Kidney glomerular epithelial cell (primary cell): ENCODE measurements at places on chromosomes 6 and 20.

DNA sequence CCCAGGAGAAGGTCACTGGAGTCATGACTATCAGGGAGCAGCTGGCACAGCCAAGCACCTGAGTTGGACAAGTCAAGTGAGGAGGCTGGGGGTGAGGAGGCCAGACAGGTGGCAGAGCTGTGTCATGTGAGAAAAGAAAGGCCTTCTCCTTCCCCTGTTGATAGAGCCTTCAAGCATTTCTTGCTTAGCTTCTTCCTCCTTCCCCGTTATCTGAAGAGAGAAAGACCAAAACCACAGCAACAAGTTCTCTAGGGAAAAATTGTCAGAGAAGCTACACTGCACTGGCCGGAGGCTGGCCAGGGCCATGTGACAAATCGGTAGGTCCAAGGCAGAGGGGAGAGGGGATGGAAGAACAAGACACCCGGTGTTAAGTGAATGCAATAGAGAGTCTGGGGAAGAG lies 202.1 kb upstream of the PRDM1 start:
- no peak for DNase-seq

GRCh38 chr6:137148306-137149034 lies 25.0 kb downstream of the IL22RA2 start:
- no peak for DNase-seq

GRCh38 chr6:81340946-81341345 lies 411.5 kb downstream of the TENT5A start:
- DNase-seq = no peak

DNA sequence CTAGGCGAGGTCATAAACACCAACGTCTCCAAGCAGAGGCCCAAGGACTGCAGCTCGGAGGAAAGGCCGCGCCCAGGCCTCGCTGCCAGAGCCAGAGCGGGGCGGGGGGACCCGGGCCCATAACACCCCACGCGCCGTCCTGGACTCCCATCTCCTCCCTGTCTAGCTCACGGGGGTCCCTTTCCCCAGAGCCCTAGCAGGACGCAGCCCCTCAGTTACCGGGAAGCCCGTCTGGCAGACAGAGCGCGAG lies 44.9 kb downstream of the MDFI start:
- DNase-seq = no peak

DNA sequence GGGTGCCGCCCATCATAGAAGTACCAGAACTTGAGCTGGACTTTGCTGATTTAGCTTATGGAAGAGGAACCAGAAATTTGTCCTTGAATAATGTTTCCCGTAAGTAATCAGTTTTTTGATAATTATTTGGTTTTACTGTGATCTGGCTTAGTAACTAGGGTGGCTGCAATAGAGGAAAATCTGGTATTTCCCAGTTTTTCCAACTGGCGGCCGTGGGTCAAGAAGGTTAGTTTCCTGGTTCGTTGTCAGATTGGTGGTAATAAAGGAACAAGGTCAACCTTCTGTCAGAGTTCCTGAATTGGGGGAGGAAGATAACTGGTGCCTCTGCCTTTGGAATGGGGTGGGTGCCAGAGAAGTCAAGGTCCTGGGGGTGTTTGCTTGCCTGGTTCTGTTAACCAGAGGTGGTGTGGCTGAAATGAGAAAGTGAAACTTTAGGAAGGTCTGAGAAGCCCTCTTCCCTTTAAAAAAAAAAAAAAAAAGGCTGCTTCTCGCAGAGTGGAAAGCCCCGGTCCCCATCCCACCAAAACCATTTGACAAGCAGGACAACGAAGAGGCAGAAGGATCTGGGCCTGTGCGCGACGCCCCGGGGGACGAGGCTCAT lies at the start of gene CALHM6:
Gene CALHM6 (plus strand): TSS at position 45 of the 601 bp plus-strand sequence. CDS start 555 bp downstream, at position 600.
- DNase-seq = no peak

DNA sequence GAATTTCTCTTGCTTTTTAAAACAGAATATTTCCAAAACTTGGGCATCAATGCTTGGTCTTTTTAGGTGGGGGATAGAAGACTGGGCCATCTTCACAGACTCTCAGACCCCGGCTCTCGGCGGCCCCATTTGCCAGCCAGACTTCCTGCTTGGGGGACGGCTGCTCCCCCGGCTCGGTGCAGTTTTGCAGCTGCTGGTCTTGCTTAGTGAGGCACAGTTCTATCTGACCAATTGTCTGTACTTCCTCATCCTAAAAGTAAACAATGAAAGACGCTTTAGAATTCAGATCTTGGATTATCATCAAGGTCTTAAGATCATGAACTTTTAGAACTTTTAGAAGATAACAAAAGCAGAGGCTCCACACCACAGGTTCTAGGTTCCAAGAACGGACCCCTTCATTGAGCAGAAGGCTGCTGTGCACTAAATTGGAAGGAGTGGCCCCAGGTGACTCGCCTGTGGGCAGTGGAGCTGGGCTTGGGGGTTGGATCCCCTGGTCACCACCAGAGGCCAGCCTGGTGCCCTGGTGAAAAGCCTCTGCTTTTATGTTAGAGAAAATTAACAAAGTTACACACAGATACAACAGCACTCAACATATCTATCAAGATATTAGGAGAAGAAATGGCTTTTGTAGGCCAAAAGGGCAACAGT lies 26.7 kb downstream of the RNASET2 start:
- peak; percentile 12 for DNase-seq

DNA sequence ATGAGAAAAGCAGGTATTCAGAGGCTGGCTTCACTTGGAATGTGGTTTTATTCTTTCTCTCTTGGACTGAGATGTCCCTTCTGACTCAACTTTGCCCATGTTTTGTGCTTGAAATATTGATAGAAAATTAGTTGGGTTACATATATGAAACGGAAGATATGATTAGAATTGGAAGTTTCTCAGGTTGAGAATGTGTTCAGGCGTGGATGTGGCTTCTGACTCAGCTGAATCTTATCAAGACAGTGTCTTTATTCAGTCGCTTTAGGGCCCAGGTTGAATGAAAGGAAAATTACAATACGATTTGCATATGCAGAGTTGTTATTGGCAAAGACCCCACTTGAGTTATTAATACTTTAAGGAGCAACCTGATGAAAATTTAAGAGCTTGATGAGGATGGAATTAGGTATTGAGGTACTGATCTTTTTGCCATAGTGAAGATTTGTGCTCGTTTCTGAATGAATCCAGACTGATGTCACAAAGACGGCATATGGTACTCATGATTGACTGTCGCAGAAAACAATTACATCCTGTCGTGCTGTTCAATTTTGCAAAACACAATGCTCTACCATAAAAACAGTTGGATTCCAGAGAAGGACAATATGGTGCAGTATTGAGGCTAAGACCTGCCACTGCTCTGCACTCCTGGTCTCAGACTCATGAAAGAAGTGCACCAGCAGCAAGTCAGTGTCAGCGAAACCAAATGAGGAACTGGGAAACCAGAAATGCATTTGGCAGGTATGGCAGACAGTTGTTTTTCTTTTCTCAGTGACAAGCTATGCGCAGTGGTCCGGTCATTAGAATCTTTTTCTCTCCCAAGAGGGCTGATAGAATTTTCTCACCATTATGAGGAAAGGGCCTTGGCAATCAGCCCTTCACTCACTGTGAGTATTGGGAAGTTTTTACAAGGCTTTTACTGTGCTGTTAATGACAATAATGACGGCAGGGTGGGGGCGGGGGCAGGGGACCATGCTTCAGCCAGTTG lies 158.3 kb downstream of the DOK5 start:
- no peak for DNase-seq

DNA sequence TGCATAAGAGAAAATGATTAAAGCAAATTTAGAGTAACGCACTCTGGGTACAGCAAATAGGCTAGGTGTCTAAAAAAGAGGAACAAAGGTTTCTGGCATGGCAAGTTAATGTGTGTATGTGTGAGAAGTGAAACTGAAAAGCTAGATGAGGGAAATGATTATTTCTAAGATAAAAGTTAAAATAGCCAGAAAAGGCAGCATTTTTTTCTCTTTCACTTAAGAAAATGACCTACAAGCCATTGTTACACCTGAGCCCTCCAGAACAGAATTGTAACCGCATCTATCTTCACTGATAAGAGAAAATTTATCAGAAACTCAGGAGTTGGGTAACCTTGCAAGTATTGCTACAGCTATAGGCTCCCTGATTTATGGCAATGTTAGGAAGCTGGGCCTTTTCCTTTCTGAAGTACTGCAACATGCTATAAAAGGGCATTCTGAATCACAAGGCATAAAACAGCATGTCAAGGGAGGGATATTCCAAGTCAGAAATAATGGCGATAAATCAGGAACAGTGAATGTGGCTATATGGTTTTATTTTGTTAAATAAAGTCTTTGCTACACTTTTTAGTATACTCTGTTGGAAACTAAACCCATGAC lies 395.3 kb downstream of the TBC1D32 start:
- no peak for DNase-seq

GRCh38 chr20:58754584-58754983 lies 62.0 kb downstream of the NPEPL1 start:
- no peak for DNase-seq

- DNase-seq = no peak
Observed at GRCh38 chr6:29919506-29920445, 22.6 kb upstream of the HLA-A start.

DNA sequence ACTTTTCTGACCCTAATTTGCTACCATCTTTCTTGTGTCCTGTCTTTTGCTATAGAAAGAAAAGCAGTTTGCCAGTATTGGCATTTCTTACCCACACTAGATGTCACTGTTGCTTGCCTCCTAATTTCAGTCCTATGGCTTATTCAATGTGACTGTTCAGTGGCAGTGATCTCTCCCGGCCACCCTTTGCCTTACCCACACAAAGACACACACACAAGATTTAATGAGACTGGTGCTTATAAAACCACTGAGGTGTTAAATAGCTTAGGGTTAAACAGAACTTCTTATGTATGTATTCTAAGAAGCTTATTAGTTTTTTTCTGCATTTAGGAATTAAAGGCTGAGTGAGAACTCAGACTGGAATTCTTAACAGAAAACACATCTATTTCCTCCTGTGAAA lies 233.6 kb upstream of the ASCC3 start:
- DNase-seq = peak; percentile 53

DNA sequence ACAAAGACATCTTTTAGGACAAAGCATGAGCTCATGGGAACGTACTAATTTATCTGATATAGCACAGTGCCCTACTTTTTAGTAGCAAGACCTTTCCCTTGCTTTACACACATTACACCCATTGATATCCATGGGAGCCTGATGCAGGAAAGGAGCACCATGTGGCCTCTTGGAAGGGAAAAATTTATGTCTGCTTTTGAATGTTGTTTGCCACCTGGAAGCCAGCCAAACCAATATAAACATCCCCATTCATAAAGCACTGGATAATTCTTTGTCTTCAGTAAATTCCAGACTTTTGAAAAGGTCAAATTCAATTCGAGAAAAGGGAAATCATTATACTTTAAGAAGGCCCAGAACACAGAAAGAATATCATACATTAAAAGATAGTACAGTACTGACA lies 152.3 kb upstream of the BEND6 start:
- no peak for DNase-seq

DNA sequence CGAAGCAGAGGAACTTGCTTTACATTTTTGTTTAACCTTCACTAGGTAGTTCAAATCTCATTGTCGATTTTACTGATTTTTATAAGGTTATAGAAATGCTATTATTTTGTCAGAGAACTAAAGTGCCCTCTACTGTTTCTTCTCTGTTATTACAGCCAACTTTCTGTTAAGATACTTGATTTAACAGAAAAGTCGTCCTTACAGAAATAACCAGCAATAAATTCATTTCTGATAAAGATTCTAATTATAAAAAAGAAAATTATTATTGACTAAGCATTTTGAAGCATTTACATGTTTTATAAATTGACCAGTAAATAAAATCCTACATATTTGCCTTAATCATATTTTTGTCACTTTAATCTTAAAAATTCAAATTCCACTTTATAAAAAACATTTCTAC lies 60.8 kb downstream of the OGFRL1 start:
- peak; percentile 32 for DNase-seq

GRCh38 chr6:108193131-108193530 lies 27.3 kb downstream of the NR2E1 start:
- DNase-seq = no peak

DNA sequence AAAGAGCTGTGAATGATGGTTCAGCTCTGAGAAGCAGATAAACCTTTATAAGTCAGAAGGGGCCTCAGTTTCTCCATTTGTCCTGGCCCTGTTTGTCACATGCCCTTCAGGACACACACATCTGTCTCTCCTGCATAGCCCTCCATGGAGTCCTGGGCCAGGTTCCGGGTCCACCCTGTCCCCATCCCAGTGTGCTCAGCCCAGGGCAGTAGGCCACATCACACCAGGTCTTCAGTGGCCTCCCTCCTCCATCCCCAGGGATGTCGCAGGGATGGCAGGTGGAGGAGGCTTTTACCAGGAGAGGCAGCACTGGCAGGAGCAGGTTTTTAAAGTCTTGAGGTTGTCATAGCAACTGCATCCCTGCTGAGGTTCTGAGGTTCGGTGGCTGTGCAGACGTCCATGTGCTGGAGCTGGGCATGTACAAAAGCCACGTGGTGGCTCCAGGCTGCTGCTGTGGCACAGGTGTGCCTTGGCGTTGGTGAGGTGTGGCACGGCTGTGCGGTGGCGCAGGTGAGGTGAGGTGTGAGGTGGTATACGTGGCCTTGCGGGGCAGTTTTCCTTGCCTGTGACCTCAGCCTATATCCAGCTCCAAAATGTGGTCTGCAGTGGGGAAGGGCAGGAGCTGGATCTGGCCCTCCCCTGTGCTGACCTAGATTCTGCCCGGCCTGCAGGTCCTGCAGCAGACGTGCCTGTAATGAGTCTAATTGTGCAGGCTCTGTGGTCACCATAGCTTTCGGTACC lies 8.0 kb upstream of the NPBWR2 start:
- no peak for DNase-seq

GRCh38 chr6:128635219-128635618 lies 114.8 kb upstream of the PTPRK start:
- DNase-seq = no peak
